ENCODE measurements at places on chromosomes 7 and 10.

- no peak for DNase-seq
Observed at GRCh38 chr7:74309181-74309580, 20.0 kb downstream of the CLIP2 start.

- DNase-seq, result no peak
Observed at GRCh38 chr7:148772297-148773089, 73.8 kb downstream of the CUL1 start.

DNA sequence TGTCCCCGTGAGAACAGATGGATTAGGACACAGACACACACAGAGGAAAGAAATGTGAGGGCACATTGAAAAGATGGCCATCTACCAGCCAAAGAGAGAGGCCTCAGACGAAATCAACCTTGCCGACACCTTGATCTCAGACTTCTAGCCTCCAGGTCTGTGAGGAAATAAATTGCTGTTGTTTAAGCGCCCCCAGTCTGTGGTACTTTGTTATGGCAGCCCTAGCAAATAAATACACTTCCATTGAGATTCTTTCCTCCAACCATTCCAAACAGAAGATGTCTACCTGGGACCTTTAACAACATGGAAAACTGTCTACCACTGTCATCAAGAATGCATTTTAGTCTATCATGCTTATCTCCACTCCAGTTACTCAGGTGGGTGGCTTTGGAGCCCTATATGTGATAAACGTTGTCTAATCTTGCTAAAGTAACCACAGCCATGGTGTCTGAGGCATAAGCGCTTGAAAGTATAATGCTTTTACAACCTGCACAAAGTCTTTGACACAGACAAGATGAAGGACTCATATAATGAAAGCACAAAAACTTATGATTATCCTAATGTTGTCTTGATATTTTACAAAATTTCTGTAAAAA is 244.3 kb downstream of the MTERF1 start:
- no peak for DNase-seq

DNA sequence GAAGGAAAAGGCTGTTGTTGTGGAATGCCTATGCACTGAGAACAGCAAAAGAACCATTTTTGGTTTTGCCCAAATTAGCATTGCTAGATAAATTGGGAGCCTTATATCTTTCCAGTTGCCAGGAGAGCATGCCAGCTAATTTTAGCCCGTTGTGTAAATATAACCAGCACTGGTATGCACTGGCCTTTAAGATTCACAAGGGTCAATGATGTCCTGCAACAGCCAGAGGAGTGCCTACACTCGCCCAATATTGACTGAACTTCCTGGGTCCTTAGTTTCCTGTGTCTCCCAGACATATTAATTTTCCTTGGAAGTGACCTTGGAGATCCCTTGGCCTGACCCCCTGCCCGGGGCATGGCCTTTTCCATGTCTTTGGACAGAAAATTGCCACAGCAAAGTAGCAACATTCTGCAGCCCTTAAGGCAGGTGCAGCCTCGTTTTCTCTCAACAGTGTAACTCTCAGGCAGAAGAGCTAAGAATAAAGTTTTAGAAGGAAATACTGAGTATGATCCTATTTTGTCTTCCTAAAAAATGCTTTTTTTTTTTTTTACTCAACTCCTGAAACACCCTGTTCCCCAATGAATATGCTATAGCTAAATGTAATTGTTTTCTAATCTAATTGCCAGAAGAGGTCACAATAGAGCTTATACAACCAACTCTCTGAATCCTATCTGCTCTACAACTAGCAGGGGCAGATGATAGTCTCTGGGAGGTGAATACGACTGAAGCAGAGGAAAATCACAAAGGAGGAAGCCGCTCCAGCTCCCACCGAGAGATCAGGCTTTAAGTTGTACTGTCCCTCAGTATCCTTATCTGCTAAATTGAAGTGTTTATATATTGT is 131.9 kb upstream of the PCGF5 start:
- no peak for DNase-seq

DNA sequence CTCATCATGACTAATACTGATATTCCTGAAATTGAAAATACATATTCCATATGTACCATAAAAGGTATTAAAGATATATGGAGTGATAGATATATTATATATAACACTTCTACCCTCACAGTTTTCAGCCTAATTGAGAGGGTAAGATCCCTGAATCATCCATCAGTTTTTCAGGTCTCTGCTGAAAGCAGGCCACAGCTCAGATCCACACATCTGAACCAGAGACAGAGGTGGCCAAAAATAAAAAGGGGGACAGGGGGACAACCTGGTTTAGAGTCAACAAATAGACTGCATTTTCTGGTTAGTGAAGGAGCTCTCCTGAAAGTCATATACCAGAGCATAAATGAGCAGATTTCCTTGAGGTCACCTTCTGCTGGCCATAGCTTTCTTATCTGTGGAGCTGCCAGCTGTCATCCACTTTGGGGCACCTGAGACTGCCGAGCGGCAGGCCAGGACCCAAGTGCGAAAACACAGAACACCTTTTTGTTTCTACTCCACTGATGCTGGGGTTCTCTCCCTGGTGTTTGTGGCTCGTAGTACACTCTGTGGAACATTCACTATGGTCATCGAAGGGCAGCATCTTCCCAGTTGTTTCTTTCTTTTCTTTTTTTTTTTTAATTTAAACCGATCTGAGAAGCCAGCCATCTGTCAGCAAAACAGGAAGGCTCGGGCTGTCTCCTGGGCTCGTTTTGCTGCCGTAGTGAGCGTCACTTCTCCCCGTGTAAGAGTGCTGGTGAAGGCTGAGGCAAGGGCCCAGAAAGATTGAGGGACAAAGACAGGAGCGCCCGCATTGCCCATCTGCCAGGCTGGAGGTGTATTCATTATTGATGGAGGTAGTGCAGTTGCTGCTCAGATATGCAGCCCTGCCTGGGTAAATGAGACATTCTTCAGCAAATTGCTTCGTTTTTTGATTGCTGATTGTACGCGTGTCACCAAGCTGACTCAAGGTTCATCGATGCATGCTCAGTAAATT is 13.5 kb downstream of the IKZF1 start:
- no peak for DNase-seq

DNA sequence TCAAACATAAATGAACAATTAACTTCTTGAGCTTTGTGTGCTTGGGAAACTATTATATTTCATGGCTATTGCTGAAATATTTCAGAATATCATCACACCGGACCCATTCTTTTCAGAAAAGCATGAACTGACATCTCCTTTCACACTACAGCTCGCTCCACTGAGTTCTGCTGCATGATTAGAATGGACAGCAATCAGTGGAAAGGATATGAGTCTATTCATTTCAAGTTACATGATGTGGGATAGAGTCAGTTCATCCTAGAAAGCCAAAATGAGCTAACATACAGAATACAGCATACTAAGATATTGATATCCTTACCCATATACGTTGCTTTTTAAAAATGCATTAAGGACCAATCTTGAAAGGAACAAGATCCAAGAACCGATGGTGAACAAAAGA is 1.1 kb upstream of the FAM53B start:
- DNase-seq, result no peak

DNA sequence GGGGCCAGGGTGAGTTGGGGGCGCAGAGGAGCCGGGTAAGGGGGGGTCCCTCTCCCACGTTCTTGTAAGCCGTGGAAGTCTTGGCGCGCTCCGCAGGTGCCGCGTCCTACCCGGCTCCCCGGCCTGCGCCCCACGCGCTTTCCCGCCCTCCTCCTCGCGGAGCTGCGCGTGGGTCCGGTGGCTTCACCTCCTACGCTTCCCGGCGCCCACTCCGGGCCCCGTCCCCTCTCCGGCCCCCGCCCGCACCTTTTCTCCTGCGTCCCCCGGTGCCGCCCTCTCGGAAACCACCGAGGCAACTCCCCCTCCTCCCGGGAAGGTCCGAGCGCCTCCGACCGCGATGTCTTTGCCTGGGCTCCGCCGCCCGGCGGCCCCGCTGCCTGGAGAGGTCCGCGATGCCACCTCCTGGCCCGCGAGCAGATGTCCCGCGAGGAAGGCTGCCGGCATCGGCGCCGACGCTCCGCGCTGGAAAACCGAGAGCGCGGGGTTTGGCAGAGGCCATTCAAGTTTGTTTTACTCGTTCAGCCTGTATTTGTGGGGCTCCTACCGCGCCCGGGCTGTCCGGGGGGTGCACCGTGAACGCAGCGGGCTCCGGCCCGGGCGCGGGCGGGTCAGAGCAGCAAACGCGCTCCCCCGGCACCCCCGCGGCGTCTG is 2.4 kb upstream of the NKX6-2 start:
- no peak for DNase-seq

GRCh38 chr7:143295870-143296269 is 7.7 kb downstream of the CASP2 start:
- no peak for DNase-seq

DNA sequence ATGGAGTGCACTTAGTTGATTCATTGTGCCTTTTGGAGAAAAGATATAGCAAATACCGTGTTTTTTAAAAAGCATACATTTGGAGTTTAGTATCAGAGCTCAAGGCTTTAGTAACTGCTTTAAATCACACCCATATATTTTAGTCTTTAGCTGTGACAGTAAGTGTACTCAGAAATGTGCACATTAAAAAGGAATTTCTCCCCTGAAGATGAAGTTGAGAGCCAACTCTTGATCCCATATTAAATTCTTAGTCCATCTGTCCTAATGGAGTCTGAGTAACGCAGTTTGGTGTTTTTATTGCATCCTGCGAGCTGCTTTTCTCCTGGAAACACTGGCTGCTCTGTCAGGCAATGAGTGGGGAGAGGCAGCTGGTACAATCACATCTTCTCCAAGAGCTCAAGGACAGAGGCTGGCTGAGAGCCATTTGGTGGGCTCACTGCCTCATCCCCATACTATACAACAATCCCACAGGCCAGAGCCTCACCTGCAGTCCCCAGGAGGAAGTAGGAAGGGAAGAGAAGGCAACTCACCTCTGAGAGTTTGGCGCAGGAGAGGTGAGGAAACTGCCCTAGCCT is 473.6 kb upstream of the C7orf33 start:
- DNase-seq, result no peak

DNA sequence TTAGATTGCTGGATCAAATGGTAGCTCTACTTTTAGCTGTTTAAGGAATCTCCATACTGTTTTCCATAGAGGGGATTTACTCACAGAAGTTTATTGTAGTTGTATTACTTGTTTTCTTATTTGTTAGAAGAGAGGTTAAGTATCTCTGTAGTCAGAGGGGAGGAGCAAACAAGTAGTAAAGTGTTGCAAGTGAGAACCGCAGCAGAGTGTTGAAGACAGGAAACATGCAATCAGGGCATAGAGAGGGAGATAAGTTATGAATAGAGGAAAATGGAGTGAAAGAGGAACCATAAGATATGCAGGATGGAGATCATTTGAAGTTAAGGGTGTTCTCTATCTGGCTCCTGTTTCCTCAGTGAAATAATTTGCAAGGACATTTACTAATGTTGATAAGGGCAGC is 331.4 kb upstream of the TMEM229A start:
- no peak for DNase-seq

DNA sequence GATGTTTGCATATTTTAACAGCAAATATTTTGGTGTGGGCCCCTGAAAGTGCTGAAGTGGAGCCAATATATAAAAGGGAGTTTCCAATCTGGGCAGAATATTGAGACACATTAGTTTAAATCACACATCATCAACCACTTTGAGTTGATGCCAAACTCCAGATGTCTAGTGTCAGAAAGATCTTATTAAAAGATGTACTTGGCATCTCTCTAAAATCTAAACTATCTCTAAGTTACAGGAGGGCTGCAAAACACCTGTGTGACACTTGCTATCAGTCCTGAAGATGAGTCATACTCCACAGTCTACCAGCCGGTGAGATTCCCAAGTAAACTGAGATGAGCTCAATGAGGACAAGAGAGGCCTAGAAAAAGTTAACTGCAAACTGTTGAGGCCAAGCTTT is 11.4 kb downstream of the JAZF1 start:
- no peak for DNase-seq

DNA sequence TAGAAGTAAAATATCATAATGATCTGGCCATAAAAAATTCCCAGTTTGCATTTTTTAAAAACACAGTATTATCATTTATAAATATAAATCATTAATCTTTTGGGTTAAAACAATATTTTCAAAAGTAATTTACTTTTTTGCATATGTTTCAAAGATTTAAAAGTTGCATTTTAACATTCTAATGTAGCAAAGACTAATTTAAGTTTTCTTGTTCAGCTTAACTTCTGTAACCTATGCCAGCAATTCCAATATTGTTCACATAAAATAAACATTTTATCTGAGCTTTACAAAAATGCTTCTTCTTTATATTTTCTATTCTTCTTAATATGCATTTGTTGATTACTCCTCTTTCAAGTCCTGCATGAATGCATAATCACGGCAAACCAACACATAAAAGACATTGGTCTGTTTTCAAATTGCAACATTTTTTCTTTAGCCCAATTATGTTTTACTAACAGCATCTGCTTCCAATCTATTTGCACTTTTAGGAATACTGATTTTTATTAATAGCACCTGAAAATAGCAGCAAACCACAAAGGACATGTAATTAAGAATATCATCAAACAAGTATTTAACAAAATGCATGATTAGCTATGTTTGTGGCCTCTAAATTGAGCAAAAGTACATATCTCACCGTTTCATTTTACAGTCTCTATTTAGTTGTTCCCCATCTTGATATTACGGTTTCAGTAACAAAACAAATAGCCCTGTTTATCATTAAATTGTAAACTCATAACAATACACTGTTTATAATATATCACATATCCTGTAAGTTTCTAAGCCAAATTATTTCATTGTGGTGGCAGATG is 286.9 kb upstream of the NFE2L3 start:
- no peak for DNase-seq

- no peak for DNase-seq
Observed at GRCh38 chr10:109919220-109919619, 4.1 kb downstream of the XPNPEP1 start.

- DNase-seq, result no peak
Observed at GRCh38 chr10:61620506-61620905, 42.2 kb upstream of the CABCOCO1 start.

DNA sequence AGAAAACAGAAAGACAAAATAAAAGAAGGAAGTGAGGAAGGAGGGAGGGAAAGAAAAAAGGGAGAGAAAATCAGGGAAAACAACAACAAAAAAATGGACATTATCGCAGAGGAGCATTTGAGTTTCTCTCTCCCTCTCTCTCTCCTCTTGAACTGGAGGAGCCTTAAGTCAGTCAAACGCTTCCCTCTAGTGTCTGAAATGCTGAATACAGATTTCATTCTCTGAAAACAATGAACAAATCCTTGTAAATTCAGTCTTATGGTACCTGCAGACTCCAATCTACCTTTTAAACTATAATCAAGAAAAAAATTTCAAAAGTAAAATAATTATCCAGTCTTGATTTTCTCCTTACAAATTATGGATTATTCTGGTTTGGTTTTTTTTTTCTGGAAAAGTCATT is 89.2 kb upstream of the PFKP start:
- no peak for DNase-seq

GRCh38 chr7:98685541-98685940 is 68.5 kb downstream of the NPTX2 start:
- DNase-seq, result no peak

GRCh38 chr10:12027539-12027938 is 15.1 kb downstream of the UPF2 start:
- DNase-seq, result no peak

- DNase-seq, result no peak
Observed at GRCh38 chr7:38880454-38880853, 28.5 kb downstream of the VPS41 start.

All from T-helper 1 cell (primary cell).